ENCODE measurements at places on chromosomes 5 and 9.

DNA sequence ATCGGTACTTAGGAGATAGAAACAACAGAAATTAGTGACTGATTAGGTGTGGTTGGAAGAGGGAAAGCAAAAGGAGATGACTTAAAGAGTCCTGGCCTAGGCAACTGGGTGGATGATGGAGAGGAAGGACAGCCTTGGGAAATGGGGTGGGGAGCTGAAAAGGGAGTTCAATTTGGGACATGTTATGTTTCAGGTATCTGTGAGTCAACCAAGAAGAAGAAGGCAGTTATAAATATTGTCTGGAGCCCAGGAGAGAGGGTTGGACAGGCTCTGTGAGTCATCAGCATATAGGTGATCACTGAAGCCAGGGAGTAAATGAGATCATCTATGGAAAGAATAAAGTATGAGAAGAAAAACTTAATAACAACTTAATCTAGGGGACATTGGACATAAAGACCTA lies 357.7 kb downstream of the NPR3 start:
- DNase-seq, result no peak

GRCh38 chr9:83583151-83584014 lies 39.6 kb upstream of the IDNK start:
- no peak for DNase-seq

- no peak for DNase-seq
These were observed 7.0 kb upstream of the UGT3A2 start for GRCh38 chr5:36073595-36074216.

GRCh38 chr5:3592298-3592697 lies 3.3 kb upstream of the IRX1 start:
- DNase-seq, result no peak

DNA sequence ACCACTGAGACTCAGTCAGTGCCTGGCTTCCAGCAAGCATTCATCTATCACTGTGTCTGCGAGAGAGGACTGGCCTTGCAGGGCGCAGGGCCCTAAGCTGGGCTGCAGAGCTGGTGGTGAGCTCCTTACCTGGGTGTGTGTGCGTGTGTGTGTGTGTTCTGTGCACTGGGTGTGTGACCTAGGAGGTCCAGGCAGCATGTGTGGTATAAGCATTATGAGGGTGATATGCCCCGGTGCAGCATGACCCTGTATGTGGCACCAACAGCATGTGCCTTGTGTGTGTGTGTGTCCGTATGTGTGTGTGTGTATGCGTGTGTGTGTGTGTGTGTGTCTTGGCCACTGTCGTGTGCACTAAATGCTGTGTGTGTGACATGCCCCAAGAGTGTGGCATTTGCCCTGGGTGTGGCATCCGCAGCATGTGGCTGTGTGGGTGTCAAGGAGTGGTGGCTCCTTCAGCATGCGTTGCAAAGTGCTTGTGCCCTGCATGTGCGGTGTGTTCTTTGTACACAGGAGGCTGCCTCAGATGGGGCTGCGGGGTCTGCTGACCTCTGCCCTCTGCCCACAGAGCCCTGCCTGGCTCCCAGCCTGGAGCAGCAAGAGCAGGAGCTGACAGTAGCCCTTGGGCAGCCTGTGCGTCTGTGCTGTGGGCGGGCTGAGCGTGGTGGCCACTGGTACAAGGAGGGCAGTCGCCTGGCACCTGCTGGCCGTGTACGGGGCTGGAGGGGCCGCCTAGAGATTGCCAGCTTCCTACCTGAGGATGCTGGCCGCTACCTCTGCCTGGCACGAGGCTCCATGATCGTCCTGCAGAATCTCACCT lies 3.3 kb downstream of the FGFR4 start:
- DNase-seq, result no peak

GRCh38 chr5:67375606-67376005 lies 179.0 kb upstream of the CD180 start:
- no peak for DNase-seq

DNA sequence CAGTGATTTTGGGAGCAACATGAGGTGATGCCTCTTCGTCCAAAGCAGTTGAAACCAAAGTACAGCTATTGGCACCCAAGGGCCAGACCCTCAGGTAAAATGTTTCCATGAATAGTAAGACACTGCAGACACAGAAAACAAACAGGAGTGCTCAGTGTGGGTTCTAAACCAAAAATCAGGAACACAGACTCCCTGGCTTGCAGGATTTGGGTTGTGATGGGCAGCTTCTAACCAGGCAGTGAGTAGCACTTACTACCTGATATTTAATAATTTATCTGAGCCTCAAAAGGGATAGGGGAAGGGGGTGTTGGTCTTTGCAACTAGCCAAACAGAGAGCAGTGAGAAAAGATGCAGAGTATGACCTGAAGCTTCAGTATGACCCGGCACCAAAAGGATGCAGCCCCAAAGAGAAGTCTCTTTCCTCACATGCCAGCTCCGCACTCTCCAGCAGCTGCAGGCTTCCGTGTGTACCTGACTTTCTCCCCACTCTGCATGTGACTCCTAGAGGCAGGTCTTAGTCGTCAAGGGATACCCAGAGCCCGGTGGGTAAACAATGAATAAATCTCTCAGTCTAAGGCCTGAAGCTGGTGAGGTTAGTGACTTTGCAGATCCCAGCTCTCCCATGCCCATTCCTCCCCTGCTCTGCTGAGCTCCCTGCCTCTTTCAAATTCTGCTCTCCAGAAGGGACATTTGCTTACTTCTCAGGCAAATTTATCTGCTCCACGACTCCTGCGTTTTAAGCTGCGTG lies 105.4 kb upstream of the SPOCK1 start:
- no peak for DNase-seq

GRCh38 chr5:69368458-69369339 lies 621 bp downstream of the AK6 start:
- DNase-seq, result peak; percentile 8

DNA sequence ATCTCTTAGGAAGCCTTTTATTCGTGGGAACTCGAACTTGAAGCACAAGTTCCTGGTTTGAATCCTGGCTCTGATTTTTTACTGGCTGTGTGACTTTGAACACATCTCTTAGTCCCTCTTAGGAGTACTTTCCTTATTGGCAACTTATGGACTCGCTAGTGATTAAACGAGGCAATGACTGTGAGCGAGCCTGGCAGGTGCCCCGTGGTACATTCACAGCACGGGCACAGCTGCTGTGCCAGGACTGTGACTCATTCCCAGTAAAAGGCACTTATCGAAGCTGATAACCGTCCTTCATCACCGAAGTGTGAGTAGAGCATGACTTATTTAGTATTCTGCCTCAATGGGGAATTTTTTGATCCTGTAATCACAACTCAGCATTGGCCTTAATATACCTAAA lies 22.7 kb downstream of the CFAP90 start:
- no peak for DNase-seq

DNA sequence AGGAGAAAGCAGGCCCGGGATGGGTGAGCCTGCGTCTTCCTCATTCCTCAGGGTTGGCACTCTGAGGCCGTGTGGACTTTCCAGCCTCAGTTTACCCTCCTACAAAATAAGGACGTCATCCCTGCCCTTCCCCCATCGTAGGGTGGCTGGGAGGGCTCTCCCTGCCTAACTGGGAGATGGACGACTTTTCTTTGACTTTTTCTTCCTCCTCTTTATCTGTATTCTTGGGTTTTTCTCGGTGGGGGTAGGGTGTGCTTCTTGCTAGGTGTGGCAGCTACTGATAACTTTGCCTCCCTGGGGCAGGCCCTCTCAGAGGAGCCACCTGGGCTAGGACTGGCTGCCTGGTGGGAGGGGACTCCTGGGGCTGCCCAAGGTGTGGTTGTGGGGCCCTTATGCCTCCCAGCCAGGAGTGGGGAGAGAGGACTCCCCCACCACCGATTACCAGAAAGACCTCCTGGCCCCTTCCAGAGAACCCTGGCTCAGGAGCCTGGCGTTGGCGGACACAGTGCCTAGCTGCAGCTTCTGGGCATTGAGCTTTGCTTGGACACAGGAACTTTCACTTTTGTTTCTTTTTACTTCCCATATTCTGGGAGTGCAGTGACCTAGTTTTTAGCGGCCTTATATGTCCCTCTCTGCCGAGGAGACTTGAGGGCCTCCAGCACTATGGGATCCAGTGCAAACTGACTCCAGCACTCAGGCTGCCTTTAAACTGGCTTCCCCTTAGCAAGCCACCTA lies 6.1 kb downstream of the GLIPR2 start:
- no peak for DNase-seq

- DNase-seq, result no peak
These were observed 34.9 kb downstream of the YTHDC2 start for GRCh38 chr5:113548396-113548795.

- peak; percentile 57 for DNase-seq
These were observed 79.8 kb downstream of the RICTOR start for GRCh38 chr5:38994324-38994927.

Data from AG09309 (cell line).